Endothelial cell of umbilical vein (primary cell): ENCODE measurements at places on chromosomes 16 and 17. TPM values are rescaled to one million over a fixed set of nuclear protein-coding genes. Genes with fewer than 3 reads are reported as not detected.

GRCh38 chr16:66342294-66342900, 24.1 kb upstream of the CDH5 start:
- DNase-seq = peak; percentile 47

DNA sequence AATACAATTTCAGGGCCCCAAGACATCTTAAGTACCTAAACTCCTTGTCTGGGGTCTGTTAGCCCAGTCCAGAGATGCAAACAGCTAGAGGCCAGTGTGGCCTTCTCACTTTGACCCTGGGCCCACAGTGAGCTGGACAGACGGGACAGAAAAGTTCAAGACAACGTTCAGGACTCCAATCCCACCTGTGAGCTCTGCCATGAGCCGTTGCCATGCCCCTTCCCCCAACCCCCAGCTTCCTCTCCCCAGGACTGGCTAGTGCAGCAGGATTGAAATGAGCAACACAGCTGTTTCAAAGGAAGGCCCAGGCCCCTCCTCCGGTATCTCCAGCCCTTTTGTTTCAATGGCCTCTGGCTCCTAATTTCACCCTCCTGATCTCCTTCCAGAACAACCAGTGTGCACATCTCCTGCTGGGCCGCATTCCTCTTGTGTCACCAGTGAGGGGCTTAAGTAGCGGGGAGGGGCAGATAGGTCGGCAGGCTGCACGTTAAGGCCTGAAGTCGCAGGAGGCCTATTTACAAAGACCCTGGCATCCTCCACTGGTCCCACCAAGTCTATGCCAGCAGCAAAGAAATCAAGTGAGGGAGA, 11.3 kb downstream of the AXIN2 start:
- DNase-seq = no peak

DNA sequence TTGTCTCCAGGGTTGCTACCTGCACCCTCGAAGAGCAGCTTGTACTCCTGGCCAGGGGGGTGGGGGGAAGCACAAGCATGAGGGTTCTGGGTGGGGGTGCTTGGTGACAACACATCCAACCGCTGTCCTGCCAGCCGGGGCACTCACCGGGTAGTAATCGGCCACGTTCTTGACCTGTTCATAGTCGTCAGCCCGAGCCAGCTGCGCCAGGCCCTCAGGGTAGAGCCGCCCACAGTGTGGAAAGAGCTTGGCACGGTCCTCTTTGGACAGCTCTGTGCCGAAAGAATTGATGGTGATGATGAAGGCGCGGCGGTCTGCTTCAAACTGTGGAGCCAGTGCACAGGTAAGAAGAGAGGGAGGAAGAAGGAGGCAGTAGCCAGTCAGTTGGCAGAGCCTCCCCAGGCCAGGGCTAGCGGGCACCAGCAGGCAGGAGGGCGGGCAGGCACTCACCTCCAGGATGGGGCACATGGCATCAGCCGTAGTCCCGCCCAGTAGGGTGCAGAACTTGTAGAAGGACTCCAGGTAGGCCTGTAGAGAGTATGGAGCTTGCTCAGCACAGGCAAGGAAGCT, 8.0 kb downstream of the HSD11B2 start:
- no peak for DNase-seq

DNA sequence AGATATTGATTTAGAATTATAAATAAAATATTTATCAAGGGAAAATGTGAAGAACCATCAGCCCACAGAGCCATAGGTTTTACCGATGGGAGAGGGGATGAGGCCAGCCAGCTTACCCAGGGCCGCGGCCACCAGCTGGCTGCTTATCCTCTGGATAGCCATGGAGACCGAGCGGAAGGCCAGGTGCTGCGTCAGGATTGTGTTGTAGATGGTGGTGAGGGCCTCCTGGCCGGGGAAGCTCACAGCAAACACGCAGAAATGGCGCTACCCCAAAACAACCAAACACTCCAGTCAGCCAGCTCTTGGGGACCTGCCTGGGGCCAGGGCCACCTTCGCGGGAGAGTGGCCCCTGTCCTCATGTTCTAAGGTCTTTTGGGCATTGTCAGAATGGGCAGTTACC, 97.8 kb downstream of the DNAH17 start:
- no peak for DNase-seq

- no peak for DNase-seq
Measured at GRCh38 chr17:38460716-38461630, 32.7 kb downstream of the ARHGAP23 start.

- DNase-seq = no peak
Measured at GRCh38 chr16:30028438-30029076, 2.5 kb downstream of the TLCD3B start.

- no peak for DNase-seq
Measured at GRCh38 chr16:79093554-79093967, 507.0 kb downstream of the MAF start.

Gene NHLRC4
- total RNA-seq = 0.30 and 0.73 TPM in 2 replicates

Gene PHB1
- 222 and 231 TPM in 2 replicates for total RNA-seq

Gene TRPV2
- 6.7 and 10.6 TPM in 2 replicates for total RNA-seq

Gene SPATA22
- not detected in 2 replicates for total RNA-seq

Gene PHOSPHO1
- total RNA-seq = 0.18 TPM in 1 of 2 replicates, not detected in the other
